ENCODE measurements at places on chromosomes 1 and 21. TPM values are rescaled to one million over a fixed set of nuclear protein-coding genes. Genes with fewer than 3 reads are reported as not detected.

C1orf56 gene
- total RNA-seq, result 1.3 TPM

DNA sequence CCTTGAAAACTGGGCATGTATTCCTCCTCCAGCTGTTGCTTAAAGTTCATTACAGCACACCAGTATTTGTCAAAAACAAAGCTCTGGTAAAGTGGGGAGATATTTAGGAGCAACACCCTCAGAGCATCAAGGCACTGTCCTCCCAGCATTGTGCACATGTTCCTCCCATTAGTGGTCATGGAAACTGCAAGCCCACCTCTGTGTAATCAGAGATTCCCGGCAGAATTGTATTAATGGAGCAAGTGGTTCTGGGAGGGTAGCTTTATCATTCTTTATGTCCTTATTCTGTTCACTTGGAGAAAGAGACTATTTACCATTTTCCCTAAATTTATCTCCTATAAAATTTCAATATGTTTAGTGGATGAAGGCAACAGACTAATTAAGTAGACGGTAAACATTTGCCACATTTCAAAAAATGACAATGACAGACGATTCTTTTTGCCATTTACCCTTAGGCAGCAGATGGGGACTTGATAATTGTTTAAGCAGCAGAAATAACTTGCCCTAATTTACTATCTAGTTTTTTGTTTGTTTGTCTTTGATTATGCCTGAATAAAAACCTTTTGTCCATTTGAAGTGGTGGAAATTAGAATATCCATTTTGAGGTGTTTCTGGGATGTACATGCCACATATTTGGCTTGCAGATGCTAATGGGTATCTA lies 289.6 kb upstream of the ST6GALNAC5 start:
- no peak for DNase-seq

FMOD gene
- 45.7 TPM for total RNA-seq

C1orf35 gene
- total RNA-seq, result 13.9 TPM

- no peak for DNase-seq
These were observed 11.6 kb upstream of the SLC27A3 start for GRCh38 chr1:153763365-153764225.

- no peak for DNase-seq
These were observed 1.1 kb downstream of the CASQ2 start for GRCh38 chr1:115767403-115767802.

DNA sequence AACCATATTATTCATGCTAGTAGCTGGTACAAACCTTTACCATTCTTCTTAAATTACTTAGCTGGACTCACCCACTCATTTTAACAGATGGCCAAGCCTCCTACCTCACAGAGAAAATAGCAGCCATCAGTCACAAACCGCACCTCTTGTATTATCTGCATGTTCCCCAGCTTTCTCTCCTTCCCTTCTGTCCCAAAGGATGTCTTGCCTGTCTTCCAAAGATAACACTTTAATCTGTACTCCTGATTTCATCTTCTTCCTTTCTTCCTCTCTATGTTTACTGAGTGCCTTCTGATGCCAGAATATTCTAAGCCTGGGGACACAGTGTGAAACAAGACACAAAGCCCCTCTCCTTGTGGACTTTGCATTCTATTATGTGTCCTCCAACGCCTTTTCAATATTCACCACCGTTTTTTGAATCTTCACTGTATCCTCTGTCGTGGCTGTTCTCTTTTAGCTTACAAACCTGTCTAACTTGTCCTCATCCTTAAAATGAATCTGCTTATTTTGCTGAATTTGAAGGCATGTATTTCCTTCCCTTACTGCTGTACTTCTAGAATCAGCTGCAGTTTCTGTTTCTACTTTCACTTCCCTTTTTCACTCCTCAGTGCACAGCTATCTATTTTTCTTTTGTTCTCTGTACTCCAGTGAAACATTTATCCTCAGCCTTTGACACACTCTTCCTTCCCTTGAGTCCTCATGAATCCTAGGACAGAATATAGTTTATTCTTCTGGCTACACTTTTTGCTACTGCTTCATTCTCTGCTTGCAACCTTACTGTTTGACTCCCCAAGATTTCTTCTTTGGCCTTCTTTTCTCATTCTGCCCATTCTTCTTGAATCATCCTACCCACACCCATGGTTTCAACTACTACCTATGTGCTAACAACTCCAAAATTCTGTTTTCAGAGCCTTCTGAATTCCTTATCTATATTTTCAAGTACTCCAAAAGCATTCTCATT lies 216.9 kb upstream of the SAMSN1 start:
- no peak for DNase-seq

- DNase-seq, result no peak
These were observed 102.1 kb downstream of the NRDC start for GRCh38 chr1:51776408-51776807.

DNA sequence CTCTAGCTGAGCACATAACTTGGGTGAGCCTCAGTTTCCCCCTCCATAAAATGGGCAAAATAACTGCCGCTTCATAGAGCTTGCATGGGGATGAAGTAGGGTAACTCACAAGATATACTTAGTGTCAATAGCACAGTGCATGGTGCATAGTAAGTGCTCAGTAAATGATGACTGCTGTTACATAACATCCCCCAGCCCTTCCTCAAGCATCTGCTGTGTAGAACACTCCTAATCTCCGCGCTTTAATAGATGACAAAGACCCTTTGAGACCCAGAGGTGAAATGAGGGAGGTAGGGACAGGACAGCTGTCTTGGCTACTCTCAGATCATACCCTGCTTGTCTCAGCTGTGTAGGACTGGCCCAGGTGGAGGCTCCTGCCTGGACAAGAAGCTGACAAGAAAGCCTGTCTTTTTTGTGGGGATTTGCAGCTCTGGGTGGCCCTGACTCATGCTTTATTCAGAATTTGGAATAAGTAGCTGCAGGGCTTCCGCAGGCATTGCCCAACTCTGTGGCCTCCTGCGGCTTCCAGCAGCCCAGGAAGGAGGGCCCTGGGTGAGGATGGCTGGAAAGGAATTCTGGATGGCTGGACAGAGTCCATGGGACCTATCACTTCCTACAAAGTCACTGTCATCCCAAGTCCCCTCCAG lies 20.7 kb upstream of the PADI4 start:
- DNase-seq, result no peak

SYT6 gene
- total RNA-seq, result not detected

DNA sequence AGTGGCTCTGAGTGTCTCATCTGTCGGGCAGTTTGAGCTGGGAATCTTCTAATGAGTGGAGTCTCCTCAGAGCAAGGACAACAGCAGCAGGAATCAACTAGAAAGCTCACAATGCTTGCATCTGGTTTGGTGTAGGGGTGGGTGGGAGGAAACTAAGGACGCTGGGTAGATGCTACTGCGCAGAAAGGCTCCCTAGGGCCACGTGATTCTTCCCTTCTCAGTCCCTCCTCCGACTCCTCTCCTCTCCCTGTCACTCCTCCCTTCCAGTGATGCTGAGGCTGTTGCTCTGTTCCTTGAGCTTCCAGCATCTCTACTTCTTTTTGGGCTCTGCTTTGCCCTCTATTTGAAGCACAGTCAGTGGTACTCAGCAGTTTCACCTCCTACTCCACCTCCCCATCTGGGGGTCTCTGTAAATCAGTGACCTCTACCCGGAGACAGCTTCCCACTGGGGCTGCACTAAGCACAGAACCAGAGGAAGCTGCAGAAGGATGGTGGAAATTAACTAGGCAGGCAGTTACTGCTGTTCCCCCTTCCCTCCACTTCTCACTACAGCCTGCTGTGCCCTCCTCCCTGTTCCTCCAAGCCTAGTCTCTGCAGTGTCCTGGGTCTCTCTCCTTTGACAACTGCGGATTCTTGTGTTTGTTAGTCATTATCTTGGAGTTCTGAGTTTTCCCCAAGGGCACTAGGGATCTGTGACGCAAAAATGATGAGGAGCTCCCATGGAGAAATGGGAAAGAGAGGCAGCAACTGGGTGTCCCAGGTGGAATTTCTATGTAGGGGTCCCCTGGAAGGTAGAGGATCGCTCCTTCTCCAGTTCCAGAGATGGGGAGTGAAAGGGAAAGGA lies 5.8 kb downstream of the LINGO4 start:
- DNase-seq, result no peak

DNA sequence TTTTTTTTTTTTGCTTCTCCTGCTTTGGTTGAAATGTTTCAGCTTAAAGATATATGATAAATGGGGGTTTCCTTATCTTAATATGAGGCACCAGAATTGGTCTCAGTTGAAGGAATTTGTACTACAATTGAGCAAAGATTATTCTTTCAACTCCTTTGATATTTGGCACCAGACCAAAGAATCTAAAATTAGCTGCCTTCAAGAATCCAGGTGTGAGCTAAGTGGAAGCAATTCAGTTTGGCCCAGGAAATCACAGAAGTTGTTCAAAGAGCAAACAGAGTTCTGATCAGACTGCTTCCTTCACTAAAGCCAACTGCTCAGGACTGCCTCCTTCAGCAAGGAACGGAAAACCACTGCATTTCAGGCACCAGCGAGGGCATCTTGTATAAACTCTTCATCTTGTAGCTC lies 68.3 kb upstream of the BCAR3 start:
- peak; percentile 21 for DNase-seq

- no peak for DNase-seq
These were observed 10.0 kb downstream of the TSEN15 start for GRCh38 chr1:184061396-184062003.

DNA sequence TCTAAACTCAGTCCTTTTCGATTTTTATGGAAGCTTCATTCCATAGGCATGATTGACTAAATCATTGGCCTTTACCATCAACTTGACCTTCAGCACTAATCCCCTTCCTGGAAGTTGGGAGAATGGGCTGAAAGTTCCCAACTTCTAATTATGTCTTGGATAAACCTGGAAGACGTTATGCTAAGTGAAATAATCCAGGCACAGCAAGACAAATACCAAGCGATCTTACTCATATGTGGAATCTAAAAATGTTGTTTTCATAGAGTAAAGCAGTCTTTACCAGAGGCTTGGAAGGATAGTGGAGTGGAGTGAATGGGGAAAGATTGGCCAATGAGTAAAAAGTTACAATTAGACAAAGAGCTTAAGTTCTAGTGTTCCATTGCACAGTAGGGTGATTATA lies 1453.2 kb downstream of the PLA2G4A start:
- no peak for DNase-seq

GRCh38 chr1:201191653-201192260 lies 1.1 kb downstream of the IGFN1 start:
- no peak for DNase-seq

- DNase-seq, result no peak
These were observed 11.9 kb downstream of the MEF2D start for GRCh38 chr1:156488566-156489165.

SLC16A4 gene
- total RNA-seq, result 4.4 TPM

- no peak for DNase-seq
These were observed 19.7 kb downstream of the USP48 start for GRCh38 chr1:21763236-21763635.

GRCh38 chr1:26370591-26371382 lies 1.8 kb downstream of the ZNF683 start:
- DNase-seq, result no peak

DNA sequence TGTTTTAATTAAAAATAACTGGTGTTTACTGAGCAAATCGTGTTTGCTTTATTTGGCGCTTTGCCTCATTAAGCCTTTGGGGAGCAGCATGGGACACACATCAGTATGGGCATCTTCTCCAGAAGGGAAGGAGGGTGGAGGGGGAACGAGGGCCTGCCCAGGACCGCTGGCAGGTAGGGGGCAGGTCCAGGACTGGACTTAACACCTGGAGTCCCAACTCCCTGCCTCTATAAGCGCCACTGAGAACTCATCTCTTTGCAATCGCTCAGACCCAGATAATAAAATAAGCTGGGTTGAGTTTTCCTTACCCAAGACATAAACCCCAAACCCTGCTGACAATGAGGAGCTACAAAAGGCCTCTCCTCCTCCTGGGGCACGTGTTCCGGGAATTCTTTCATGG lies 15.1 kb downstream of the ABCG1 start:
- no peak for DNase-seq

GRCh38 chr1:202565890-202566602 lies 144.2 kb downstream of the SYT2 start:
- no peak for DNase-seq

GRCh38 chr21:17200250-17200649 lies 312.6 kb upstream of the CXADR start:
- DNase-seq, result no peak

DNA sequence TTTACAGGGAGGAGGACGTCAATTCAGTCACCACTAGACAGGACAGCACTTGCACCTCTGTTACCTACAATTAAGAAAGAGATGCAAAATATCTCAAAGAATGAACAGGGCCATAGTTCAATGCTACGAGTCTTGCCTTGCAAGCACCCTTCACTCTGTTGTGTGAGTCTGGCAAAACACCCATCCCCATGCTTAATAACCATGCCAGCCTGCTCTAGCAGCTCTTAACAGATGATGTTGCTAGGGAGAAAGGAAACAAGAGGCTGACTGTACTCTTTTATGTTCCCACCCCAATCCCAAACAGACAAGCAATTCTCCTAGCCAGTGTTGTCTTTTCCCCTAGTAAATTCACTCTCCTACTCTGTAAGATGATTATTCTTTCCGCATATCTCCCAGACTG lies 5.3 kb downstream of the CBR1 start:
- DNase-seq, result no peak

WNT2B gene
- total RNA-seq, result 7.1 TPM

DDAH1 gene
- total RNA-seq, result 86.3 TPM

DNA sequence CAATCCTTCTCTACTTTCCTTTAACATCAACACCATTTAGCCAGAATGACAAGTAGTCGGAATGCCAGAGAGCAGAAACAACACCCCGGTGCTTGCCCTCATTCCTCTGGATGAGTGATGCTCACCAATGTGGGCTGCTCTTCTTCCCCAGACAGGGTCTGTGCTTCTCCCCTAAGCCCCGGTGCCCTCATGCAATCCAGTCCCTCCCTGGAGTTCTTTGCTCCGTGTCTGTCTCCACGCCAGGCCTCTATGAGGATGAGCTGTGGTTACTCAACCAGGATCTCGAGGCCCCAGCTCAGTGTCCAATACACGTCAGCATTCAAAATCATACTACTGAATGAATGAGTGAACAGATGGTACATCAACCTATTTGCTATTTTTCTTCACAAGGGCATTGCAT lies 29.7 kb upstream of the PDE9A start:
- DNase-seq, result no peak

ZNF683 gene
- total RNA-seq, result 0.19 TPM
